ENCODE measurements at places on chromosomes 16 and 17. TPM values are rescaled to one million over a fixed set of nuclear protein-coding genes. Genes with fewer than 3 reads are reported as not detected.

The AXIN2 gene
- total RNA-seq: 23.5 TPM

The SLC52A1 gene
- total RNA-seq: 0.14 TPM

The ALOXE3 gene
- not detected for total RNA-seq

GRCh38 chr16:72937360-72937759, 110.6 kb downstream of the ZFHX3 start:
- peak; percentile 79 for DNase-seq

- DNase-seq: no peak
Measured at GRCh38 chr16:55297910-55298479, 26.0 kb upstream of the IRX6 start.

DNA sequence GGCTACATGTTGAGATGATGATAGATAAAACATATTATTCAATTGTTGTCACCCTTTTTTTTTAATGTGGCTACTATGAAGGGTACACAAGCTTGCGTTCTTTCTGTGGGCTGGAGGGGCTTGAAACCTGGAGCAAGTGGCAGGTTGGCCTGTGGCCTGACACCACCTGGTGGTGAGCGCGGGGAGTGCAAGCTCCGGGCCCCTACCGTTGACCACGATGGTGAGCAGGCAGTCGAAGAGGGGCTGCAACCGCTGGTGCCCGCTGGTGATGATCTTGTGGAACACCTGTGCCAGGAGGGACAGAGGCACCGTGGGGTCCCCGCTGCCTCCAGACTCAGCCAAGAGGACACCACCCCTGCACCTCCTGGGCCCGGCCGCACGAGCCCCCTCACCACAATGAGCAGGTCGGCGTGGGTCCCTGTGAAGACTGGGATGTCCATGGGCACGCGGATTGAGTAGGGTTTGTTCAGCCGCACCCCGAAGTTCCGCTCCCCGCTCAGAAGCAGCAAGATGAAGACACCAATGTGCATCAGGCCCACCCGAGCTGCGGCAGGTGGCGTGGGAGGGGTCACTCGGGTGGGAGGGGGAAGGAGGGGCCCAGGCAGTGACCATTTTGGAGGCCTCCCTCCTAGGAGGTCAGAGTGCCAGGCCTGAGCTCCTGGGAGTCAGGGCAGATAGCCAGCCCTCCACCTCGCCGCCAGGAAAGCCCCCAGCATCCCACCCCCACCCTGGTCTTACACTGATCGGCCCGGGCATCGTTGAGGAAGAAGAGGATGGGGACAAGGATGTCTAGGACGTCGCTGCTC, 14.4 kb downstream of the HID1 start:
- DNase-seq: peak; percentile 92

DNA sequence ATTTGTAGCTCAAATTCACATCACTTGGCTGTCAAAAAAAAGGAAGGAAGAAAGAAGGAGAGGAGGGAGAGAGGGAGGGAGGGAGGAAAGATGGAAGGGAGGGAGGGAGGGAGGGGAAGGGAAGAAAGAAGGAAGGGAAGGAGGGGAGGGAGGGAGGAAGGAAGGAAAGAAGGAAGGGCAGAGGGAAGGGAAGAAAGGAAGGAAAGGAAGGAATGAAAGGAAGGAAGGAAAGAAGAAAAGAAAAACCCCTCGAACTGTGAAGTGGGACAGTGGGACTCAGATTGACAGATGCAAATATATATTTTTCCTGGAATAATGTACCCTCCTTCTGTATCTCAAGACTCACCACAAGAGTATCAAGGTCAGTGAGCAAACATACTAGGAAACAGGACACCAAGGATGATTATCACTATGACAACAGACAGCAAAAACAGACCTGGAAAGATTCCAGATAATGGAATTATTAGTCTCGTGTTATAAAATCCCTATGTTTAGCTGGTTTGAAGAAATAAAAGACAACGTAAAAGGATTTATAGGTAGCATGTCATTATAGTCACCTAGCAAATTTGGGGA, 24.2 kb upstream of the ABCA3 start:
- DNase-seq: no peak
